Esophagus squamous epithelium (tissue), 5 donors: ENCODE measurements at places on chromosomes 3 and 15. TPM values are rescaled to one million over a fixed set of nuclear protein-coding genes. Genes with fewer than 3 reads are reported as not detected.

DNA sequence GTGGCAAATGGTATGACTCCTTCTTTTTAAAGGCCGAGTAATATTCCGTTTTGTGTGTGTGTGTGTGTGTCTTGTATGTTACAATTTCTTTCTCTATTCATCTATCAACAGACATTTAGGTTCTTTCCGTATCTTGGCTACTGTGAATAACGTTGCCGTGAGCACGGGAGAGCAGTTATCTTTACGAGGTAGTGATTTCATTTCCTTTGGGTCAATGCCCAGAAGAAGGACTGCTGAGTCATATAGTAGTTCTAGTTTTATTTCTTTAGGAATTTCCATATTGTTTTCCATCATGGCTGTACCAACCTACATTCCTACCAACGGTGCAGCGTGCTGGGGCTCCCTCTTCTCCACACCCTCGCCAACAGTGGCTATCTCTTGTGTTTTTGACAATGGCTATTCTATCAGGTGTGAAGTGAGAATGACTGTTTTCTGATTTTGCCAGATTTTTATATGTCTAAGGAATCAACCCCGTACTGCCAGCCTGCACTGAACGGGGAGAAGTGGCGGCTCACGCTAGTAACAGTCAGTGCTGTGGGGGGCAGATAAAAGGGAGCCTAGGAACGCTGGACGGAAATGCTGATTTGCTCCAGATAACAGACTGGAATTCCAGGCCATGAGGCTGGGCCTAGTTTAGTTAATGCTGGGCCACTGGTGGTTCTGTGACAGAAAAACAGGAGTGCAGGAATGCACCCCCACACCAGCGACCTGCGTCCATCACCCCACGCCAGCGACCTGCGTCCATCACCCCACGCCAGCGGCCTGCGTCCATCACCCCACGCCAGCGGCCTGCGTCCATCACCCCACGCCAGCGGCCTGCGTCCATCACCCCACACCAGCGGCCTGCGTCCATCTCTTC, 168.1 kb downstream of the XXYLT1 start:
- DNase-seq = no peak

DNA sequence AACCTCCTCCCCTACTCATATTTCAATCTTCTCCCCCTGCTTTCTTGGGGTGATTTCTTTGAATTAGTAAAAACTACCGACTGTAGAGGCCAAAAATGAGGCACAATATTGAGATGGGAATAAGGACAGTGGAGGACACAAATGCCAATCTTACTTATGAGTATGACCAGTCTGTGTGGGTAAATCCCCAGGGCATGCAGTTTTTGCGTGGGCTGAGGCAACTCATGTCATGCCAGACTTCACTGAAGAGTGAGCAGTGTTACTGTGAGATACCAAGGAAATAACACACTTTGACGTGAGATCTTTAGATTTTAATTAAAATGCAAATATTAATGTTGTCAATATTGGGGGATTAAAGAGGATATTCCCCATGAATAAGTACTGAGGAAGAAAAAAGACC, 254.3 kb upstream of the ICE2 start:
- no peak for DNase-seq

The MYL3 gene
- total RNA-seq = 1.1 TPM

DNA sequence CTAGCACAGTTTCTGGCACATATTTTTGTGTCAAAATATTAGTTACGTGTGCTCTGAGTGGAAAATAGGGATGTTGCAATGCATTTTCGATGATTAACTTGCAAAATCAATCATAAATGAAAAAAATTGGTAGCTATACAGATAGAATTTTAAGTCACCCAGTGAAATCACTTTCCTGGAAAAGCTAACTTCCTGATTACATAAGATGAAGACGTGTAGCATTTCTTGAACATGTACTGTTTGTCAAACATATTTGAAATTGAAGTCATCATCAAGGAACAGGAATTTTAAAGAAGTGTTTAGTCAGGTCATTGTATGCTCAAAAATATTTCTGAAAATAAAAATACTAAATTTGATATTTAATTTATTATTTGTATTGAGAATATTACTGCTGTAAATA, 977.7 kb downstream of the PLOD2 start:
- no peak for DNase-seq
